Activated effector memory CD4-positive, alpha-beta T cell treated with Interleukin-2 at 50 U/mL for 16 hours (primary cell): ENCODE measurements at places on chromosomes 11 and 22.

GRCh38 chr11:122617297-122617696, 38.2 kb upstream of the UBASH3B start:
- no peak for DNase-seq

DNA sequence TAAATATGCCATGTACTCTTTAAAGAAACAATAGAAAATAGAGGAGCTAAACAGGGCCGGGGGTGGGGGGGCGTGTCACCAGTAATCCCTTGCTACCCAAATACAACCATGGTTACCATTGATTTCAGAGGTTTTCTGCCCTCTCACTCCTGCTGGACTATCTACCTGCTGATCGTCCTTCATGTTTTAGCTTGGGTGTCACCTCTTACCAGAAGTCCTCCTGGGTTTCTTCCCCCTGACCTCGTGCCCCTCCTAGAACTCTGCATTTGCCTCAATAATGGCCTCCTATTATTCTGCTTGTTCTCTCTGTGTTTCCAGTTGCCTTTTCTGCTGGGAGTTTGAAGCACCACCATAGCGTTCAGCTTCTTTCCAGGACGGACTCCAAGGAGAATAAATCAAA, 9.4 kb upstream of the PVALB start:
- no peak for DNase-seq

DNA sequence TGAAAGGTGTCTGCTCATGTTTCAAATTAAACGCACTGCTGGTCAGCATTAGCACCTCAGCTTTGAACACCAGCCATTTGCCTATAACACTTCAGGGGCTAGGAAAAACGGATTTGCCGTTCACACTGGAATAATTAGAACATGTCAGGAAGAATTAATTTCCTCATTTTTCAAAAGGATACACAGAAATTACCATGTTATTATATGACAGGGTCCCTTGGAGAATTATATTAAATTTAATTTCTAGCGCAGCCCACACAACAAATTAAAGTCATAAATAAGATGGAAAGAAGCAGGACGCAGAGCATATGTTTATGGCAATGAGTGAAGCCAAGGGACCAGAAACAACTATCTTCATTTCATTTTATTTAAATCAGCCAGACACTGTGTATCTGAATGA, 83.8 kb upstream of the SOX6 start:
- no peak for DNase-seq

GRCh38 chr11:87719326-87720073, 455.7 kb downstream of the RAB38 start:
- DNase-seq, result no peak

DNA sequence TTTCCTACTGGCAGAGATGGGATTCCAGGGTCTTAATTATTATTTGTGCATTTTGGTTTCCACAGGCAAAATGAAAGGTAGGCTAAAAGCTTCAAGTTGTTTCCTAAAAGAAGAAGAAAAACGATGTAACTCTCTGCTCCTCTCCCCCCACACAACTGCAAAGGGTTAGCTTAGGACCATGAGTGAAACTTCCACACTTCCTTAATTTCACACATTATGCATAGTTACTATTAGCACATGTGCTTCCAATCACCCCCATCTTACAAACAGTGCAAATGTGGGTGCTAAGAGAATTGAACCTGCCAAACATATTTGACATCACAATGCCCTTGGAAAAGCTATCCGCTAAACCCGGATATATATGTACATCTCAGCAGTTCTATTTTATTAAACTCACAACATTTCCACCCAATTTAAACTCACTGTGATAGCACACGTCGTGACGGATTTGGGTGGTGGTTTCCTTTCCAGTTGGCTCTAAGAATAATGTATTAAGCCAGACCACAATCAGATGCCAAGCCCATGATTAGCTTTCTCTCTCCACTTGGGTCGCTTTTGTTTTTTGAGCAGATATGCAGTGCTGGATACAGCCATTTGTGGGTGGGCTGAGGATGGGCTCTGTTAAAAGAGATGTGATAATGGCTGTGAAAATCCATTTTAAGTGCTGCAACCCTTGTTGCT, 245.0 kb upstream of the POU2AF2 start:
- no peak for DNase-seq

GRCh38 chr11:41431784-41432183, 27.7 kb downstream of the LRRC4C start:
- no peak for DNase-seq

DNA sequence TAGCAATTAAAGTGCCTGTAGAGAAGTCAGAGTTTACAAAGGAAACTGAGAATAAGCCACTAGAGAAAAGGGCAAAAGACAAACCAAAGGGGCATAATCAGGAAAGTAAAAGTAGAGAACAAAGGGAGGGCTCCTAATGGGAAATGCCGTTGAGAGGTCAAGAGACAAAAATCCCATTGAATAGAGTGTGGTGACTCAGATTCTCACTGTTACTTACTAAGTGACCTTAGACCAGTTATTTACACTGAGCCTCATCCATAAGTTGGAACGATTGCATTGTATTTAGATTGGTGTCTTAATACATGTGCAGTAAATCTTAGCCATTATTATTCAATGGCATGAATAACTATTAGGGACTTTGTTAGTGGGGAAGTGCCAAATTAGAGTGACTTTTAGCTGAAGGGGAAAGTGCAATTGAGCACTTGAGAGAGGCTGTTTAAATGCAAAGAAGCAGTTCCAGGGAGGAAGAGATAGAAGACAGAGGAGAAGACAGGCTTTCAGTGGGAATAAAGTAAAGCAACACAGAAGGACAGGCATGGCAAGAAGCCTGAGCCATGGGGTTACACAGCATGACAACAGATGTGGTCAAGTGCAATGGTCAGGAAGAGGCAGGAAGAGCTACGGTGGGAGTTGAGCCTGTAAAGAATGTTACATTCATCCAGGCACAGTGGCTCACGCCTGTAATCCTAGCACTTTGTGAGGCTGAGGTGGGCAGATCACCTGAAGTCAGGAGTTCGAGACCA, 82.6 kb downstream of the UBASH3B start:
- DNase-seq, result no peak

DNA sequence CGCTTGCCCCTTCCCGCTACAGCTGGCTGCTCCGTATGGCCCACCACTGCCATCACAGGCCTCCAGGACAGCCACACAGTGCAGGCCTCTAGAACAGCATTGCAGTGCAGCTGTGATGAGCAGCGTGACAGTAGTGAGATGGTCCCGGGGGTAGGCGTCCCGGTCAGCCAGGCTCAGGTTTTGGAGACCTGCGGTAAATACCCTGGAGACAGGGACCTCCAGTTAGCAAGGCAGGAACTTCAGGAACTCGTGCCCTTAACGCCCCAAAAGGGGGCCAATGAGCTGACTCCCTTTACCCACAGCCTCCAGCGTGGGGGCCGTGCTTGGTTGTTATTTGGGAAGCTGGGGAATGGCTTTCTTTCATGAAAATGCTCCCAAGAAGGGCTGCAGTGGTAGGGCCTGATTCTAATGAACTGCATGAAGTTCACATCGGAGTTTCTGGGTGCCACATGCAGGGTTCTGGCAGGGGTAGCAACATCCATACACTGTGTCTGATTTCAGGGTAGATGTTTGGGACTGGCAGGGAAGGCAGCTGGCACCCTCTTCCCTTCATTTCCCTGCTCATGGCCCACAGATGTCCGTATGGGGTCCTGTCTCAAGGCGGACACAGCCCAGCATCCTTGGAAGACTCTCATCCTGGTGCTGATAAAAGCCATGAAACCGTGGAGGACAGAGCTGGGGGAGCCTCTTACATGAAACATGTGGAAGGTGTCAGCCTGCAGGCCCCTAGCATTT, 440.5 kb downstream of the TBC1D22A start:
- DNase-seq, result no peak

DNA sequence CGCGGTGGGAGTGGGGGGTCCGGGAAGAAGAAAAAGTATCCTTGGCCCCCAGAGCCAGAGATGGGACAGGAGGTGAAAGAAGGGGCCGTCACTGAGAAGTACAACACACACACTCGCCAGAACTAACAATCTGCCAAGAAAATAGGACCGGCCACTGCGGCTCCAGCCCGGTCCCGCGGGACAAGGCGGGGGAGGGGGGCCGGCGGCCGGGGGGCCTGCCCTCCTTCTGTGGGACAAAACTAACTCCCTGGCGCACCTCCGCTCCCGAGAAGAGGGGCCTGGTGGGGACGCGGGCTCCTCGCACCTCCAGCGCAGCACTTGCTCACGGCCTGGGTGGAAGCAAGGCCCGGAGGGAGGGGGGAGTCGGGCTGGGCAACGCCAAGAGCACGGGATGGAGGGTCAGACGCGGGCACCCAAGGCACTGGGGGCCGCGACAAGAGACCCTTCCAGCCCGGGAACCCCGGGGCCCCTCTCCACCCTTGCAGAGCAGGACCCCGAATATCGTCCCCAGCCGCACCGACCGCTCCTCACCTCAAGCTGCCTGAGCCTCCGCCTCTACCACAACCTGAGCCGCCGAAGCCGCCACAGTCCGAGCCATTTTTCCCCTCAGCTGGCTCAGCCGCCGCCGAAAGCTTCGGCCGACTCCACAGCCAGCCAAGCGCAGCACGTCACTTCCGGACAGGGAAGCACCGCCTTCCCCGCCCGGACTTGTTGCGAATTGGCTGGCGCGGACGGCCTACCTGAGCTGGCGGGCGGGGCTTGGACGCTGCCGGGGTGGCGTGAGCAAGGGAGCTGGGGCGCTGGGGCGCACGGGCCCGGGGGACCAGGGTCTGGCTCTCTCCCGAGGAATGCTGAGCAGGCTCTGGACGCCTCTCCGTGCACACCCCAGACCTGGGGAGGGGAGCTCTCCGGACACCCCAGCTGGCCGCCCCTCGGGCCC, at the start of gene PIK3C2A:
PIK3C2A (minus strand) TSS at position 670 of the 940 bp plus-strand sequence. CDS start 38,245 bp downstream, outside the sequence.
- peak; percentile 91 for DNase-seq

DNA sequence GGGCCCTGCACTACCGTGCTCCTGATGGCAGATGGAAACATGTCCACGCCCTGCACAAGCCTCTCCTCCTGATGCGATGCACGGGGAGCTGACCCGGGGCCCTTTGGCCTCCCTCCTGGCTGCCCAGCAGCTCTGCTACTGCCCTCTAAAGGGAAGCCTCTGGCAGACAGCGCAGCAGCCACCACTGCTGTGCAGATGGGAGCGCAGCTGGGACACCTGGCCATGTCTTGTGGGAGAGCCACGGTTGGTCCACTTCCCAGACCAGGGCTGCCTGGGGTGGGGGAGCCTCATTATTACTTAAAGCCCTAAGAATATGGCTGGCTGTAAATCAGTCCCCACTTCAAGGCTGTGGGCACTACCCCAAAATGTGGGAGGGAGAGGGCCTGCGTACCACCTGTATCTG, 38.3 kb downstream of the TBX1 start:
- DNase-seq, result no peak

DNA sequence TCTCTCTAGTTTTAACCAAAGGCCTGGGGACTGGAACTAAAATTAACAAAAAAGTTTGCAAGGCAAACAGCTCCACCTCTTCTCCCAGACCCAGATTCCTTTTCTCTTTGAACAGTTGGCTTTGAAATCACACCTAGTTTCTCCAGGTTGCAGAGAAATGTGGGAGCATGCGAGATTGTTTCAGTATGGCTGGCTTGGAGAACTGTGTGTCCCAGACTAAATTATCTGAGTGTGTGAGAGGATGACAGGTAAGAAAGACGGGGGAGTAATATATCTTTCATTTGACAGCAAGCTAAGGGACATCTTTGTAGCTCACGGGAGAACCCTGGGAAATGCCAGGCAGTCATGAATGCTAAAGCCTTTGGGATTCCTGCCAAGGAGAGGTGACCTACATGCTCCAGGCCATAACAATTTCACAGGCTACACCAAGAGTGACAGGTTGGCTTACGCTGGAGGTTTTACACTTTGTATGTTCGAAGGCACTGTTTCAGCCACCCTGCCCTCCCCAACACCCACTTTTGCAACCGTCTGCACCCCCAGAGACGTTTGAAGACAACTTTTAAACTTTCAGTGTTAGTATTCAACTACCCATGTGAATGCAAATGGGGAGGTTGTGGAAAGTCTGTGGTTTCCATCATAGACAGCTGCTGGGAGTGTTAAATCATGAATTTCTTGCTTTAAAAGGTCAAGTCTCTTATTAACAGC, 109.3 kb upstream of the SNX19 start:
- DNase-seq, result no peak

DNA sequence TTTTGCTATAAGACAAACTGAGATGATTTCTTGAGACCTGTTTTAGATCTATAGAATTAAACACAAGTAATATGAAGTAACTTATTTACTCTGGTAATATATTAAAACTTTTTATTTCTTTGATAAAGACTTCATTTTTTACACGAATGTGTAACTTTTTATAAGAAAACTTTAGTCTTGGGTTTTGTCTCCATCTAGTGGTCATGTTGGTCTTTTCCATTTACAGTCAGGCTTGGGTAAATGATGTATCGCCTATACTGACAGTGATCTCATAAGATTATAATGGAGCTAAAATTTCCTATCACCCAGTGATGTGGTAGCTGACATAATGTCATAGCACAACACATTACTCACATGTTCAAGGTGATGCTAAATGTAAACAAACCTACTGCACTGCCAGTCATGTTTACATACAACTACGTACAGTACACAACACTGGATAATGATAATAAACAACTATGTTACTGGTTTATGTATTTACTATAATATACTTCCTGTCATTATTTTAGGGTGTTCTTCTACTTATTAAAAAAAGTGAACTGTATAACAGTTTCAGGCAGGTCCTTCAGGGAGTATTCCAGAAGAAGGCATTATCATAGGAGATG, 7.5 kb upstream of the C11orf97 start:
- no peak for DNase-seq

- DNase-seq, result no peak
Measured at GRCh38 chr11:35160246-35160824, 21.4 kb downstream of the CD44 start.

DNA sequence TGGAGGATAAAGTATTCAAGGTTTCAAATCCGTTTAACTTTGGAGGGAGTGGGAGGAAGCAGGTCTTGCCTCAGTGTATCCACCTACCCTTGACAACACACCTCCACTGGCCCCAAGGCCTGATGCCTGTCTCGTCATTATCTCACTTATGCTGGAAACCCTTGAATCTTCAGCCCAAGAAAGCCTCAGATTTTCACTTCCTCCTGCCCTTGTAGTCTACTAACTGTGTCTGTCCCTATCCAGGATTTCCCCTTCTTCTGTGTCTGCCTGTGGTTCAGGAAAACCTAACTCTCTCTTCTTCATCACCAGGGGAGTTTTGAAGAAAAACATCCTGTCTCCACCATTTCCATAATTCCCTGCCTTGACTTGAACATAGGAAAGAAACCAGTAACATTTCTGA, 56.1 kb downstream of the SYT9 start:
- no peak for DNase-seq

- no peak for DNase-seq
Measured at GRCh38 chr11:116509551-116509950, 263.2 kb downstream of the BUD13 start.

DNA sequence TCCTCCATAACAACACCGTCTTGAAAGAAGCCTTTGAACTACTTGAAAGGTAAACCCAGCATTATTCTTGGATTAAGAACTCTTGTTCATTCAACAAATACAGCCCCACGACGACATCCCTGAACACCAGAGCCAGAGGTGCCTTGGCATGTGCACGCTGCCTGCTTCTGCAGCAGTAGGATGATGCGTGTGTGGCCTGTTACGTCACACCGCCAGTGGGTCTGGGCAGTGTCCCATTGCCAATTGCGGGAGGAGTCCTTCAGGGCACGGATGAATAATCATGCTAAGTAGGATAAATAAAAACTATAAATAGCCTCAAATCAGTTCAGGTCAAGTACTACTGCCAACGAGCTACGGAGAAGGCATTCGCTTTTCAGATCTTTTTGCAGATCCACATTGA, 380.5 kb downstream of the SHANK2 start:
- no peak for DNase-seq

- no peak for DNase-seq
Measured at GRCh38 chr11:71240865-71241691, 11.3 kb downstream of the SHANK2 start.

GRCh38 chr11:97398246-97398645, 1008.4 kb downstream of the JRKL start:
- no peak for DNase-seq

GRCh38 chr11:123976770-123977560, 616 bp downstream of the OR10S1 start:
- DNase-seq, result no peak
